ENCODE measurements at places on chromosomes 1 and 21.

DNA sequence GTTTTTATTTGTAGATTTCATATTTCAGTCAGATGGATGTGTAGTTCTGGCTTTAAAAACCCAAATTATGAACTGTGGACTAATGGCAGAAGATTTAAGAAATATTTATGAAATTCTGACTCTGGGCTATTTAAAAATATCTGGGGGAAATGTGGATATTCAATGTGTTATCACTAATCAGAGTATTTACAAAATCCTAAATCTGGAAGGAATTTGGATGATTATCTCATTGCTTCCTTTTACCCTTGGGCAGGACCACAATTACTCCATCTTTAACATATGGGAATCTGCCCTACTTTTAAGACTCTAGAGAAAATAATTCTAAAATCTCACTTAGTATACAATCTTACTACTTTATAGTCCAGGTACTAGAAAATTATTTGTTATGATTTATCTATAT, 203.2 kb downstream of the PDE4B start:
- DNase-seq, result no peak

DNA sequence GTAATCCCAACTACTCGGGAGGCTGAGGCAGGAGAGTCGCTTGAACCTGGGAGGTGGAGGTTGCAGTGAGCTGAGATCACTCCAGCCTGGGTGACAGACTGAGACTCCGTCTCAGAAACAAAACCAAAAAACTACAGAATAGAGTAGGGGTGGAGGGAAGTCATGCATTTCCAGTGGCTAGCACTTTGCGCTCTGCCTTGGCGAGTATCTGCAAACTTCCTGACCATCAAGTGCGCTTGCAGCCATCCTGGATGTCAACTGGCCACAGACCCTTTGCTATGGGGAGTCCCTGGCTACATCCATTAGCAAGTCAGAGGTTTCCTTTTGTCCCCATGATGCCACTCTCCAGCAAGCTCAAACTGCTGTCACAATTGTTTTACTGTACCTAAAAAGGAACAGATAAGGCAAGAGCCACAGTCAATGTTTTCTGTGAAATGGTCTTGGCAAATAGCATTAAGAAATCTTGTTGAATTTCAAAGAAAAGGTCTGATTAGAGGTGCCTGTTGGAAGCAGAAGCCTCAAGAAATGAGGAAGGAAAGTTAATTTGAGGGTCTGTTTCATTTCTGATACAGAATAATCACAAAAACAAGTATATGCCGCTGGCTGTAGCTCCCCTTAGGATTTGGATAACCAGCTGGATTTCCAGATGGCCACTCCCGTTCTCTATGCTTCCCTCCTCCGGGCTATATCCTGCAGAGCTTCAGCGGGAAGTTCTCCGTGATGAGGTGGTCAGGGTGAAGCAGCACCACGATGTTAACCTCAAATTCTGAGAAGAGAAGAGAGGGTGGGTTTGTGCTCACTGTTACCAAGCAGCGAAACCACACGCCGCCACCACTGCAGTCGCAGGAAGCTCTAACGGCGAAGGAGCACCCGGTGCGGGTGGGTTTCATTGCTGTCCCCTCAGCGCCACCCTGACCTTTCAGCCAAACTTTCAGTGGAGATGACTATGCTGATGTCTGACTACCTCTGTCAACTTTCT, 42.0 kb downstream of the VPS26C start:
- no peak for DNase-seq

DNA sequence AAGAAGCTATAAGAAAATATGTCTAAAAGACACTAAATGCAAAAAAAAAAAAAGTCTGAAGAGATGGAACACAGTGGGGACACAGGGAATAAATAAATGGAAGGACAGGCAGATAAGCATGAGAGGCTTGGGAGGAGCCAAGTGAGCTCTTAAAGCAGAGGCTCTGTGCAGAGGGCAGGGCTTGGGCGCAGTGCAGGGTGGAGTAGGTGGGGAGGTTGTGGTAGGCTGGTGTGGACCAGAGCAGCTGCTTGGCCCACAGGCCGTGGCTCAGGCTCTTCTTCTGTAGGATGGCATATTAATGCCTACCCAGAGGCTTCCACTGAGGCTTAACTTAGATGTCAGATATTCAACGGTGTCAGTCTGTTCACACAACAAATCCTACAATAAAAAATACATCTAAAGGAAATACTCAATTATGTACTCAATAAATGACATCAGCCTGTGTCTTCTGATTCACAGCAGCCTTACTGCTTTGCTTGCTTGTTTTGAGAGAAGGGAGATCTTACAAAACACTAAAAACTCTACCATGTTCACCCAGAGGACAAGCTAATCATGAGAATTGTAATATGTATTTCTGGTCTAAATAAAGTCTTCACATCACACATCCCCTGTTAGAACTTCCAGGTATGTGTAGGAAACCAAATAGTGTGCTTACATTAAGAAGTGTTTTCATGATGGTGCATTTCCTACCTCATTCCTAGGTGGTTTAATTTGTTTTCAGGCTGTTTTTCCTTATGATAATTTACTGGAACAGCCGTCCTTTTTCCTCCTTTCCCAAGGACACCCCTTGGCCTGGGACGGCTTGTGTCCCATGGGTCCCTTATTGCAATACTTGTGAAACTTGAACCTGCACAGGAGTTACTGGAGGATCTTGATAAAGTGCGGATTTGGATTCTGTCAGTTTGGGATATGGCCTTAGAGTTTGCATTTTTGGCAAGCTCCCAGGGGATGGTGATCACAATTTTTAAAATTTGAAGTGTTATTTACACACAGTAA, 24.9 kb downstream of the DIP2A start:
- no peak for DNase-seq

DNA sequence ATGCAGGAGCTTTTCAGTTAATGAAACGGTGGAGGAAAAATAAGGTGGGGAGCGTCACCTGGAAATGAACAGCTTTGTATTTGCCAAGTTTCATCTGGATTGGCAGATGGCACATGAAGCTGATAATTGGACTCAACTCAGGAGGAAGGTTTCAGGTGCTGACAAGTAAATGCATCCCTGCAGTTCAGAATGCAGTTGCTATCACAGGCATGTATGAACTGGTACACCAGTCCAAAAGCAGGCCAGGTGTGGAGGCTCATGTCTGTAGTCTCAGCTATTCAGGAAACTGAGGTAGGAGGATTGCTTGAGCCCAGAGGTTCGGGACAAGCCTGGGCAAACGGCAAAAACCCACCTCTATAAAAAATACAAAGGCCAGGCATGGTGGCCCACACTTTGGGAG, 15.5 kb downstream of the DEGS1 start:
- DNase-seq, result no peak

DNA sequence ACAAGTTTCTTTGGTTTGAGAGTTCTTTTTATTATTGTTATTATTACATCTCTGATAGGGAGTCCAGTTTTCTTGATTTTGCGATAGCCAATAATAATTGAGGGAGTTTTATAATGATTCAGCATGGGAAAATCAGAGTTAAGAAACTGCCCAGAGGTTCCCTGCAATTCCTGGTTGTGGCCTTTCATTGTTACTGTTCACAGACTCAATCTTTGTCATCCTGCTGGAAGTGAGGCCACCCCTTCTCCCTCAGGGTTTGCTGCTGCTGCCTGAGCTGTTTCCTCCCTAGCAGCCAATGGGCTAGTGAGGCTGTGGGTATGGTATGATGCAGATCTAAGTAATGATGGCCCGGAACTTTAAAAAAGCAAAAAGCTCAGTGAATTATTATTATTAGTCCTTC, 50.2 kb upstream of the TACSTD2 start:
- DNase-seq, result no peak

DNA sequence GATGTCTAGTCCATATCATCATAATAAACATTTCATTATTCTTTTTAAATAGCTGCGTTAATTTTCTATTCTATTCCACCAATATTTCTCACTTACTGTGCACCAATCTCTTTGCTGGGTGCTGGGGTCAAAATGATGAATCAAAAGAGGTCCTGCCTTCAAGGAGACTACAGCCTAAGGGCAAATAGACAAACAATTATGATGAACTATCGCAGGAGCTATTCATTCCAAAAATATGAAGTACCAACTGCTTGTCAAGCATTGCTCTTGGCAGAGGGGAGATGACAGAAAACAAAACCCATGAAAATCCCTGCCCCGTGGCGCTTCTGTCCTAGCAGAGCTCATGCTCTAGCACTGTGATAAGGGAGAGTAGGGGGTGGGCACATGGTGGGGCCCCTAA, 28.8 kb upstream of the SLC26A9 start:
- DNase-seq, result no peak

DNA sequence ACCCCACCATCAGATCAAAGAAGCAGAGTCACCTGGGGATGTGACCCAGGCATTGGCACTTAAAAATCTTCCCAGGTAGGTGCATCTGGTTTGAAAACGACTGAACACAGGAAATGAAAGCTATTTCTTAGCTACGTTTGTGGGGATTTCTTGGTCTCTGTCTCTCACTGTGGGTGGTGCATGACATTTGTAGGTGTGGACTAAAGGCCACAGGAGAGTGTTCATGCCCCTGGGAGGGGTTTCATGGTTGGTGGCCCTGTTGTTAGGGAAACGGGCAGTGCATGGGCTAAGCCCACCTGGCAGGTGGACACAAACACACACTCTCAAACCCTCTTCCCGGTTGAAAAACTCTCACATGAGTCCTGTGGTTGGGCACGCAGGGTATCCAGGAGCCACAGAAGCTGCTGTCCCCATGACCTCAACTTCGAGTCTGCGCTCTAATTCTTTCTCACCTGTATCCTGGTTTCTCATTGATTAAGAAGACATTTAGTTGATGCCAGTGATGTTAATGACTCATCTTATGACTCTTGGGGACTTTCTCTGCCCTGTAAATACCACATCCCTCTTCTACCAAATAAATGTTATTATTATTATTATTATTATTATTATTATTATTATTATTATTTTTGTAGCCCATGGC, 119.4 kb downstream of the MRPS6 start:
- no peak for DNase-seq

- no peak for DNase-seq
Observed at GRCh38 chr1:206708058-206708457, 23.4 kb downstream of the MAPKAPK2 start.

- peak; percentile 92 for DNase-seq
Observed at GRCh38 chr1:246592695-246593094, 26.4 kb downstream of the CNST start.

GRCh38 chr1:109652402-109652801, 3.5 kb upstream of the GSTM4 start:
- no peak for DNase-seq

GRCh38 chr1:14954210-14954609, 199.3 kb upstream of the TMEM51 start:
- DNase-seq, result no peak

GRCh38 chr1:2248127-2248826, 20.2 kb downstream of the SKI start:
- DNase-seq, result no peak

DNA sequence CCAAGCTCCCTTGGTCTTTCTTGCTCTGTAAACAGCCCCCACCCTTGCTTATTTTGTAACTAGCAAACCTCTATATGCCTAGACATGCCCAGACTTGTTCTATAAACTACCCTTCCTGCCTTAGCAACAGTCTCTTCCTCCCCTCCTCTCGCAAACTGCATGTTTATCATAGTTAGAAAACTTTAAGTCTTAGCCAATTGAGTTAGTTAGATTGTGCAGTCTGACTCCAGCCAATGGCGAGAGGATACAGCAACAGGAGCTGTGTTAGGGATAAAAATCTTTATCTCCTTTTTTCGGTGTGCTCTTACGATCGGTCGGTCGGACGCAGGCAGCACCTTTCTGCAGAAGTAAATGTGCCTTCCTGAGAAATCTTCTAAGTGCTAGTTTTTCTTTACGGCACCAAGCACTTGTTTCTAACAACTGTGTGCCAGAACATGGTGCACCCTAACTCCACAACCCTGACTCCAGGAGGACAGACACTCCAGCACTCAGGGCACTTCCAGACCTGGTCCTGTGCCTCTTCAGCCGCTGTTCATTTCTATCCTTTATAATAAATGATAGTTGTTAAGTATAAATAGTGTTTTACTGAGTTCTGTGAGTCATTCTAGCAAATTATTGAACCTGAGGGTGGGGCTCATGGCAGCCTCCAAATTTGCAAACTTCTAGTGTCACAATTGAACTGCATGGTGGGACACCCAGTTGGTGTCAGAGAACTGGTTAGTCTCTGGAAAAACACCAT, 25.7 kb upstream of the GNG4 start:
- DNase-seq, result no peak

DNA sequence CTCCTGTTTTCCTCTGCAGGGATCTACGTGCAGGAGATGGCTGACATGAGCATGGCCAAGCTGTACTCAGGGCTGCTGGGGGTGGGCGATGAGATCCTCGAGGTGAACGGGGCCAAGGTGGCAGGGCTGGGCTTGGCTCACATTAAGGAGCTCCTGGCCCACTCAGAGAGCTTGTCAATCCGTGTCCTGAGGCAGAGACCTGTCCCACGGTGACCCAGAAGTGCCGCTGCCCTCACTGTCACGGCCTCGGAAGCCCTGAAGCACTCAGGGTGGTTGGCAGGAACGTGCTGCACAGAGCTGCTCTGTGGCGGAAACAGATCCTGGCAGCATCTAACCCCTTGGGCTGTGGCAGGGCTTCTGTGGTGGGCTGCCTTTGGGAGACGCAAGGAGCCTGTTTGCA, 37.6 kb downstream of the KIAA1614 start:
- DNase-seq, result no peak

GRCh38 chr1:19941206-19941568, 17.8 kb upstream of the PLA2G2E start:
- DNase-seq, result no peak

- DNase-seq, result no peak
Observed at GRCh38 chr1:99636647-99637175, 9.2 kb upstream of the PALMD start.

DNA sequence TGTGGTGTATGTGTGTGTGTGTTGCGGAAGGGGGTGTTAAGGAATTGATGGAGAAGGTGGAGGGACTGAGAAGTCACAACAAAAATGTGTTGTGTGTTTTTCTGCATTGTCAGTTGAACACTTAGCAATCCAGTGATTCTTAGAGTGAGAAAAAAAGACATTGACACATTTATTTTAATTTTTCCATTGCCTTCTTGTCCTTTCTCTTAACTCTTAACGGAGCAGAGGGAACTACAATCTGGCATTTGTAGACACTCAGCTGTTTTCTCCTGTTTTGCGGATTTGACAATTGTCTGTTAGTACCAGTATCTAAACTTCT, 725 bp downstream of the C1orf53 start:
- no peak for DNase-seq

- no peak for DNase-seq
Observed at GRCh38 chr1:107963601-107964335, 1.2 kb downstream of the VAV3 start.

GRCh38 chr21:14056771-14057191, 154.0 kb downstream of the LIPI start:
- no peak for DNase-seq

DNA sequence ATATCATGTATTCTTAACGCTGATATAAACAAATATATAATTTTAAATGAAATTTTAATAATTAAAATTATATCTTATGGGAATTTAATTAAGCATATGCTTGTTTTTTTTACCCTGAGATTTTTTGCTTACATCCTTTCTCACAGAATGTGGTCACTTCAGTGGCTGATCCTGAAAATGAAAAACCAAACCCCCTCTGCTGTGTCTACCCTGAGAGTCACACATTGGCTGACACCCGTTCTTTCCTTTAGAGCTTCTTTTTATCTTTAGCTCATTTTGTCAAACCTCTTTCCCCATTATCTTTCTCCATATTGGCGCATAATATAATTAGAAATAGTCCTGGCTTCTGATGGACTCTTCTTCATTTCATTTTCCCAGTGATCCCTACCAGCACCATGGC, 10.8 kb upstream of the CACYBP start:
- no peak for DNase-seq

GRCh38 chr1:67713057-67713846, 28.3 kb downstream of the GADD45A start:
- DNase-seq, result no peak
